ENCODE measurements at places on chromosomes 2 and 18.

DNA sequence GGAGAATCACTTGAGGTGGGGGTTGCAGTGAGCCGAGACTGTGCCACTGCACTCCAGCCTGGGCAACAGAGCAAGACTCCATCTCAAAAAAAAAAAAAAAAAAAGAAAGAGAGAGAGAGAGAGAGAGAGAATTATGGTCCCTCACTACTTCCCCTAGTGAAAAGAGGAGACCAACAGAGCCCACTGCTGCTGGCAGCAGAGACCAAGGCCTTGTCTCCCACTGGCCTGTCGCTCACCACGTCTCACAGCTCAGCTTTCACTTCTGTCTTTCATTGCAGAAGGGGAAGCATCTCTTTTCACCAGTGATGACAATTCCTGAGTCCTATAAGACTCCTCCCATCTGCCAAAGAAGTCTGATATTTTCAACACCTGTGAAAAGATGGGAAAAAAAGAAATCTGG is 81.3 kb downstream of the CLHC1 start:
- DNase-seq: no peak

- DNase-seq: no peak
These were observed 5.2 kb downstream of the PPP4R1 start for GRCh38 chr18:9609190-9609589.

DNA sequence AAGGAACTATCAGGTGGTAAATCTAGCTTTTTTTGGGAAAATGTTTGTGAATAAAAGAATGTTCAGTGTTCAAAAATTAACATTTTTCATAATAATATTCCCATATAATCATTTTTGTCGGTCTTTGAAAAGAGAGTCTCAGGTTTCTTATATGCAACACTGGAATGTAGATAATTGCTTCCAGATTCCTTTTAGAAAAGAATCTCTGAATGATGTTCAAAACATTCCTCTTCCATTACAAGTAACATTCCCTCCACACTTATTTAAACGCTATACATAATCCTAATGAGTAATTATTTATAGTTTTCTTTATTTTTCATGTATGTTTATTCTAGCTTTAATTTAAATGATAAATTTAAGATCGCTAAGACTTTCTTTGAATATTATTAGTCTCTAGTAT is 7.0 kb downstream of the ZSWIM2 start:
- peak; percentile 62 for DNase-seq

DNA sequence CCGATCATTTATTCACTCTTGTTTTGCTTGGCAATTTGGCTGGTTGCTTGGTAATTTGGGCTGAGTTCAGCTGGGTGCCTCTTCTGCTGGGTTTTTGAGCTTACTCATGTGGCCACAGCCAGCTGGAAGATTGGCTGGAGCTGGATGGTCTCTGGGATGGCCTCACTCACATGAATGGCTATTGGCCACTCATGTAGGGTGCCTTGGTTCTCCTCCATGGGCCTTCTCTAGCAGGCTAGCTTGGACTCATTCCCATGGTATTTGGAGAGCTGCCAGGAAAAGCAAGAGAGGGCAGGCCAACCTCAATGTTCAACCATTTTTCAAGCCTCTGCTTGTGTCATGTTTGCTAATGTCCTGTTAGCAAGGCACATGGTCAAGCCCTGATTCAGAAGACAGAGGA is 16.9 kb downstream of the ZAP70 start:
- DNase-seq: no peak
